NCI-H1105 (cell line): ENCODE measurements at places on chromosomes 4 and X.

- no peak for DNase-seq
Observed at GRCh38 chr4:16573739-16574138, 324.7 kb downstream of the LDB2 start.

DNA sequence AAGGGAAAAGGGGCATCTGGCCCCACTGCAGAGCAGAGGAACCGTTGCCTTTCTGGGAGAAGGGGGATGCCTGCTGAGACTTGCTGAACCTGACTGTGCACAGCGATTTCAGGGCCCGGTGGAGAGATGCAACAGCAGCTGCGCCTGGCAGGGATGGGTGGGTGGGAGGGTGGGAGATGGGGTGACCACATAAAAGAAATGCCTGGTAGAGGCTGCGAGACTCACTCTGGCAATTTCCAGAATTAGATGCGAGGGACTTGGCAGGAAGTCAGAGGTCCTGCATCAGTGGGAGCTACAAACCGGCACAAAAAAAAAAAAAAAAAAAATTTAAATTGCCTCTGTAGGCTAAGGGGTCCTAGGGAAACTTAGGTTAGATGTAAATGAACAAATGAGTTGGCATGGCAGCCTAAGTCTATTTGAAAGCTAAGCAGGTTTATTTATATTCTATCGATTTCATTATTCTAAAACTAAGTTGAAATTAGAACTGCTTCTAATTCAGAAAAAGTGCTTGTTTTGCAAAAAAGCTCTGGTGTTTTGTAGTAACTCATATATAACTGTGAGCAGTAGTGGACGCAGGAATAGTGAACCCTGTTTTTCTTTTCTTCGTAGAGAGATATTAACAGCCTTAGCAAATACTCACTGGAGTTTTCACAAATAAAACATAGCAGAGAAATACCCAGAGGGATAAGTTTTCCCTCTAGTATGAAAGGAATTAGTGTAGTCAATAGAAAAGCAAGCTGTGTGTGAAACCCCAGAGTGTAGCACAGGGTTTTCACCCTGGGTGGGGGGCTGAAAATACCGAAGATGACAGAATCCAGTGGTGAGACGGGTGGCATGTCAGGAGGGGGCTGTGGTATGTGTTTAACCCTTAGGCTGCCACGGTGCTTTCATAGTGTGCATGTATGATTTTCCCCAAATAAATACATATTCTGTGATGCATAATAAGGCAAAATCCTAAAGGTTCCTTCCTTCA lies 130.1 kb downstream of the EGF start:
- DNase-seq, result no peak

- no peak for DNase-seq
Observed at GRCh38 chrX:122512561-122513072, 671.5 kb upstream of the GRIA3 start.

DNA sequence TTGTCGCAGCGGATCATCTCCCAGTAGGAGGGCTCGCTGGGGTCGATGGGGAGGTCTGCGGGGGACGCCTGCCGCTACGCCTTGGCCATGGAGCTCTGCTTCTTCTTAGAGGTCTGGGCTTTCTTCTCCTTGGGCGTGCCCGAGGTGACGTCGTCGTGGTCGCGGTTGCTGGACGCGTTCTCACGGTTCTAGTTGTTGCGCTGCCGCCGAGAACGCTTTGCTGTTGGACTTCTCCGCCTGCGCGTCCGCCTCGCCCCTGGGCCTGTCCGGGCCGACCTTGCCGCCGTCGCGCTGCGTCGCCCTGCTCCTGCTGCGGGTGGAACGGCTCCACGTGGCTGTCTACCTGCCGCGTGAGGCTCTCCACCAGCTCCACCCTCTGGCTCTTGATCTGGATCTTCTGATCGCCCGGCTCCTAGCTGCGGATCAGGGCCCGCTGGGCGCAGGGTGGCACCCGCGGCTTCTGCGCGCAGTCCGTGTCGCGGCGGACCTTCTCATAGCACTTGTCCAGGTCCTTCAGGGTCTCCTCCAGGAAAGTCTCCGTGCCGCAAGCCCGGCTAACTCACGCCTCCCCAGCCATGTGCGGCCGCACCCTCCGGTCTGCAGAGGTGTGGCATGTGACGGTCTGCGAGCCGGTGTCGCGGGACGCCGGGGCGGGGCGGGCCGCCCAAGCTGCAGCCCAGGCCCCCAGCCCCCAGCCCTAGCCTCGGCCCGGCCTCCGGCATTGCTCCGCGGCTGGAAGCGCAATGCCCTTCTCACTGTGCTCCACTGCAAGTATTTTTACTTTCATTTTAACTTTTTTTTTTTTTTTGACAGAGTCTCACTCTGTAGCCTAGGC lies 40.5 kb upstream of the OGT start:
- DNase-seq, result no peak

DNA sequence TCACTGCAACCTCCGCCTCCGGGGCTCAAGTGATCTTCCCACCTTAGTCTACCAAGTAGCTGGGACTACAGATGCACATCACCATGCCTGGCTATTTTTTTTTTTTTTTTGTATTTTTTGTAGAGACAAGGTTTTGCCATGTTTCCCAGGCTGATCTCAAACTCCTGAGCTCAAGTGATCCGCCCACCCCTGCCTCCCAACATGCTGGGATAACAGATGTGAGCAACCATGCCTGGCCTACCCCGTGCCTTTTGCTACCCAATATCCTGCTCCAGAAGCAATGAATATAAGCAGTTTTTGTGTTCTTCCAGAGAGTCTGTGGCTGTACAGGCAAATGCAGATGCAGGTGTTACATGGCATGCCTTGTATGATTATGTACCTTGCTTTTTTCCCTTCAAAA lies 50.5 kb downstream of the TBC1D14 start:
- DNase-seq, result no peak
